Suppressor macrophage treated with lipopolysaccharide for 1 hour (primary cell): ENCODE measurements at places on chromosomes 7 and 10.

GRCh38 chr10:49090189-49090575 lies 25.1 kb downstream of the VSTM4 start:
- no peak for DNase-seq

DNA sequence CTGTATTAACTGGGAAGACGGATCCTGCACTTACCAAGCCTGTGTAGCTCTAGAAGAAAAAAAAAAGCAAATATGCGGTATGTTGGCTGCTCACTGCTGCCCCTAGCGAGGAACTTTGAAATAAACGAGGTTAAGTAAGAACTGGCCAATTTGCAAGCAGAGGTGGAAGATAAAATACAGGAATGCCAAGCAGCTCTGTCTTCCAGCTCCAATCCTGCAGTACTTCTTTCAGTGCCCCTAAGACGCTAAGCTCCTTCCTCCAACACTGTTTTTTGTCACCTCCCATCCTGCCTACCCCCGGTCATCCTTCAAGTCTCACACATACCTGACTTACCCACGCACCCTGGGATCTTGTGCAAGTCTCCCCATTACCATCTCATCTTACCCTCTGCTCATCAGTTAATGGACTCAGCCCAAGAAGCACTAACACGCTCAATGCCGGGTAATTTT lies 809 bp downstream of the C10orf143 start:
- DNase-seq, result peak; percentile 91

GRCh38 chr7:46515844-46516590 lies 594.9 kb upstream of the IGFBP3 start:
- DNase-seq, result no peak

- DNase-seq, result no peak
These were observed 196.7 kb downstream of the HGF start for GRCh38 chr7:81573128-81573527.

GRCh38 chr10:60951272-60951724 lies 7.3 kb upstream of the RHOBTB1 start:
- no peak for DNase-seq

- no peak for DNase-seq
These were observed 67.7 kb downstream of the ST8SIA6 start for GRCh38 chr10:17386616-17387075.

- DNase-seq, result peak; percentile 73
These were observed 113.2 kb upstream of the MYO3A start for GRCh38 chr10:25820874-25821273.

DNA sequence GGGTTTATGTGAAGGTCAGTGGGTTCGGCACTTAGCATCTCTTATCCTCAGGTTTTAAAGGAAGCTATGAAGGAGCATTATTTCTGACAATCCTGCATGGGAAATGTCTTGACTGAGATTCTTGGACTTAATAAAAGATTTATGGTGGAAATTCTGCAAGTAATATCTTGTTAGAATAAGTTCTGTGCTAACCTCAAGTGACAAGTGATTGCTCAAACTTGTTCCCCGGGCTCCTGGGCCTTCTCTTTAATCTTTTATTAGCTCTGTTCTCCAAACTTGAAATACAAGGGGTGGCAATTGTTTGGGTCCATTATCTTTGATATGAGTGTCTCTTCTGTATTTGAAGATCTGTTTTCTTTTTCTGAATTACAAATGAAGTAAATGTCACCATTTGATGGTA lies 140.6 kb upstream of the CTBP2 start:
- DNase-seq, result no peak

GRCh38 chr7:99459087-99459486 lies 6.9 kb downstream of the ATP5MF start:
- DNase-seq, result peak; percentile 27

DNA sequence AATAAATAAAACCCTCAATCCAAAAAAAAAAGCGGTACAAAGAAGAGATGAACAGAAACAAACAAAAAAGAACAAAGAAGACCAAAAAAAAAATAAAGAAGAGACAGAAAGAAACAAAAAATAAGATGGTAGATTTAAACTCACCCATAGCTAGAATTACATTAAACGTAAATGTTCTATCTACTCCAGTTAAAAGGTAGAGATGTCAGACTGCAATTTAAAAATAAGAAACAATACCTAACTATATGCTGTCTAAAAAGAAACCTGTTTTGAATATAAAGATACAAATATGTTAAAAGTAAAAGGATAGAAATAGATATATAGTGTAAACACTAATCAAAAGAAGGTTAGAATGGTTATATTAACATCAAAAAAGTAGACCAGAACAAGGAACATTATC lies 31.7 kb upstream of the ANAPC16 start:
- DNase-seq, result no peak

DNA sequence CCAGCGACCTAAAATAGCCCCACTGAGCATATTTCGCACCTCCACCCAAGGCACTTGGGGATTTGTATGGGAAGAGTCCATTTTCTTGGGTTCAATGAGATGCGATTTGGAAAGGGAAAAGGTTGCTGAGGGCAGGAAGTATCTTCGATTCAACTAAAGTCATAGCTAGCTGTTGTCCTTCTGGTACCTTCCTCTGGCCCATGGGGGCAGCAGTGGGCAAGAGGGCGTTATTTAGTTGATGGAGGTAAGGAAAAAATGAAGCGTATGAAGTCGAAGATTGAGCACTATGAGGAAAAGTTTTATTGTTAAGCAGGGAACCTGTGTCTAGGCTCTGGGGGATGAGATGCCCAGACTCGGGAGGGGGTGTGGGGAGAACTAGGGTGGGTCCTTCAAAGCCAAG lies 135.4 kb downstream of the EVX1 start:
- no peak for DNase-seq
